IMR-90 (cell line): ENCODE measurements at places on chromosomes 16 and 17.

DNA sequence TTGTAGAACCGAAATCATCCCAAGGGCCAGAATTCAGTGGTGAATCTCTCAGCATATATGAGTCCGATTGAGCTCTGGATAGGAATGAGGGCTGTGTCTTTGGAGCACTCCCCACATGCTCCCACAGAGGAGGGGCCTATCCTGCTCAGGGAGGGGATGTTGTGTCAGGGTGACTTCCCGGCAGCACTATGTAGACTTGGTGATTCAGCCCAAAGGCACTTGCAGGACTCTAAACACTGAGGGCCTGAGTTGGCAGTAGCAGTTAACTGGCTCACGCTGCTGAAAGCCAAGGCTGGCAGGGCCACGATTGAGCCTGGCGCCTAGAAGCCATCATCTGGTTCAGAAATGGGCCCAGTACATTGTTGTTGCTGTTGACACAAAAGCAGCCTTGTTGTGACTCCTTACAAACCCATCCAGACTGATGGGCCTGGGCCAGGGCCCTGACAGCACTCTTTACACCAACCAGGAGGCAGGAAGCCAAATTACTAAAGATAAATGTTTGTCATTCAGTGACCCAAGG is 31.9 kb downstream of the NMT1 start:
- peak; percentile 99 for DNase-seq

- DNase-seq: no peak
These were observed 2.5 kb downstream of the ADPRM start for GRCh38 chr17:10699856-10700255.

DNA sequence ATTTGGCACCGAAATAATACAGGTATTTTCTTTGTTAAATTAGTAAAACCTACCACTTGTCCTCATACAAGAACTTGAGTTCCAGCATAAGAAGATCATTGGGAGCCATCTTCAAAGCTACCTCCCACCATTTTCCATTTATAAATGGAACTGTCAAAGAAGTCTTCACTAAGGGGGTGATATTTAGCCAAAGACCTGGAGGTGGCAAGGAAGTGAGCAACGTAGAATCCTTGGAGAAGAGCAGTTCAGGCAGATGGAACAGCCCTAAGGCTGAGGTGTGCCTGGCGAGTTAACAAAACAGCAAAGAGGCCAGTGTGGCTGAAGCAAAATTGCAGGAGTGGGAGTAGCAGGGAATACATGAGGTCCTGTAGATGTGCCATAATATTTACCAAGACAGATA is 1.8 kb downstream of the KCNJ16 start:
- DNase-seq: no peak

- DNase-seq: no peak
These were observed 27.3 kb downstream of the KAT7 start for GRCh38 chr17:49815761-49816281.

DNA sequence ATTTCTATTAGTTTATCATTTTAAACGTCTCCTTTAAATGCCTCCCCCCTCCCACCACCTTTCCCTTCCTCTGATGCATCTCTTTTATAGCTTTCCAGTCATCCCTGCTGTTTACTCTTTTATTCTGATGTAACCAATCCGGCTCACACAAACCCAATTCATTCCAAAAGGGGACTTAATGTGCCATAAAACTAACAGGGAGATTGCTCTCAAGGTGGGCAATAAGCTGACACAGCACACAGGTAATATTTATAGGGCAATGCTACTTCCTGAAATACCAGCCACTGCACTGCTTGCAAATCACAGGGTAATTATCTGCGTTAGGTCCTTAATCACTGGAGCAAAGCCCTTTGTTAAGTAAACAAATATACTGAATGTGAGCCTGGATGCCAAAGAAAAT is 23.3 kb upstream of the CA10 start:
- DNase-seq: no peak
